C1 segment of cervical spinal cord (tissue), 14 donors: ENCODE measurements at places on chromosomes 4 and X.

- DNase-seq: no peak
Observed at GRCh38 chrX:87515836-87516235, 1.8 kb upstream of the KLHL4 start.

DNA sequence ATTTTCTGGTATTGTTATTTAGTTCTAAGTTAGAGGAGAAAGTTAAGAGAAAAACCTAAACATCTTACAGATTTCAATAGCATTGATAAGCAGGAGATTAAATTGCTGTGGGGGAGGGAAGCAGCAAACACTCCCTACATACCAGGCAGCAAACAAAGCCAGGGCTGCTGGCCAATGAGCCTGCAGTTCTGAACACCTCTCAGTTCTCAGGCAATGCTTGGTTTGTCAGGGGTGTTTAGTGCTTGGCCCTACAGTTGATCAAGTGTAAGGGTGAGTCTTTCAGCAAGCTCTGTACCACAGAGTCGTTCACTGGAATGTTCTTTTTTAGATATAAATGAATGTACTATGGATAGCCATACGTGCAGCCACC, 38.6 kb downstream of the EGFL6 start:
- no peak for DNase-seq

DNA sequence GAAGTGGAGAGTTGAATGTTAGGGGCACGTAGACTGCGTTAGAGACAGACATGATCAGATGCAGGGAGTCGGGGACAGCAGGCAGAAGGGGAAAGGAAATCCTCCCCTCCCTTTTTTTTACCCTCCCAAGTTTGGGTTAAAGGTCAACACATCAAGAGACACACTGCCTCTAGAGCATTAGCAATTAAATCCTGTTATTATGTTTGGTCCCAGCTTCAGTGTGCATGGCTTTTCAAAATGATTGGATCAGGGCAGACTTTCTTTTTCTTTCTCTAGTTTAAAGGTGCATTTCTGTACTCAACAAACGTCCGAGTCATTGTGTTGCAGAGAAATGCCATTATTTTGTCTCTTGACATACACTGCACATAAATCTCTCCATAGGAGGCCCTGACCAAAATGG, 63.9 kb downstream of the USP26 start:
- no peak for DNase-seq

DNA sequence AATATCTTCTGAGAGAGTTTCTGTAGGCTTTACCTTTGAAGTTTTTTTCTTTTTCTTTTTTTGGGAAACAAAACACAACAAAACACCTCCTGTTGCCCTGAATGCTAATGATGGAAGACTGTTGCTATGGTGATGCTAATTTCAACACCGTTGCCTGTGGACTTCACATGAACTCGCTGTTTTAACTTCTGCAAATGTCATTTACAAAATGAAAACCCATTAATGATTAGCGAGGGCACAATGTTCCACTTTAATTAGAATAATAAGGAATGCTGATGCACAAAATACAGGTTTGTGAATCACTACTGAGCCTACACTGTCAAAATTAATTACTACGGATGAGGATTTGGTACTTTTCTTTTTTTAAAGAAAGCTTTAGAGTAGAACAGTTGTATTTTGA, 227.1 kb upstream of the FTHL17 start:
- DNase-seq: no peak

DNA sequence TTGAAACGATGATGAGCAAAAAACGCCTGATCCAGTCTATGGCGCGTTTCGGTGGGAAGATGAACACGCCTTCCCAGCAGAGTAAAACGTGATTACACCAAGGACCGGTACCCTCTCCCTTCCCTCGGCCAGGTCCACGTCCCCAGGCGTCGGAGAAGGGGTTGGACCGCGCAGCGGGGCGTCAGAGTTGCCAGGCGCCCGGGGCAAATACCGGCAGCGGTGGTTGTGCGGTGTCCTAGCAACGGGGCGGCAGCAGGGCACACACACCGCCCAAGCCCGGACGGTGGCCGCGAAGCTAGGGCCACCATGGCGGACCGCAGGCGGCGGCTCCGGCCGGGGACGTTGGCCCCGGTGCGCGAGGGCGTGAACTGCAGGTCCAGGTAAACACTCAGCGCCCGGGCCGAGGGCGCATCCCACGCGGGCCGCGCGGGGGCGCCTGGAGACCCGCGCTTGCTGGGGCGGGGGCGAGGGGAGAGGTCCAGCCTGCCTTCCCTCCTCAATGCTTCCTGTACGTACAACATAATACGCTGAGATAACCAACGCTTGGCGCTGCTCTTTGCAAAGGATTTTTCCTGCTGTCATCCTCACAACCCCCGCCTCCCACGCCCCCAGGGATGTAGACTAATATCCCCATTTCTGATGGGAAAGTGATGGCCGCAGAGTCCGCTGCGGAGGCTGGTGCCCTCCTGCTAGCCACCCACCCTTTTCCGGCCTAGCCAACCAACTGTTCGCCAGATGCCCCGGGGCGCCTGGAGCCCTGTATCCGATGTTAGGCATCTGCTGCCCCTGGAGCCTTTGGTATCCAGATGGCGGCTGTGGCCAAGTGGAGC, at the start of gene FAM47E:
Gene FAM47E (plus strand): TSS at position 281 of the 830 bp plus-strand sequence. CDS start 26 bp downstream, at position 307.
- DNase-seq: peak; percentile 48
